ENCODE measurements at places on chromosomes 7 and 10.

DNA sequence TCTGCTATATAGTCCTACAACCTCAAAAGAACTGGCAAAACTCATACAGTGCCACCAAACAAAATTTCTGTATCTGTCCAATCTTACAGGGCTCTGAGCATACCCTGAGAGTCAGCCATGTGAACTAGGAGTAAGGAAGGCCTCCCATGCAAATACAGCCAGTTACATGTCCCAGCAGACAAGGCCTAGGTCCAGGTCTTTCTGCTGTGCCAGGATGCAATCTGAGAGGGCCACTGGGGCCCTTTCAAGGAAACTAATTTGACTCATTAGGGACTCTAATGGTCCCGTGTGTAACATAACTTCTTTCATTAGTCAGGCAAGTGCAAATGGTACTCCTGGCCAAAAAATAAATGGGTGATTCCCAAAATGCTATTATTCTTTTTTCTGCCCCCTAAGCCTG is 17.9 kb upstream of the HIBADH start:
- no peak for DNase-seq

GRCh38 chr10:132461683-132462231 is 64.8 kb downstream of the PWWP2B start:
- DNase-seq, result no peak

DNA sequence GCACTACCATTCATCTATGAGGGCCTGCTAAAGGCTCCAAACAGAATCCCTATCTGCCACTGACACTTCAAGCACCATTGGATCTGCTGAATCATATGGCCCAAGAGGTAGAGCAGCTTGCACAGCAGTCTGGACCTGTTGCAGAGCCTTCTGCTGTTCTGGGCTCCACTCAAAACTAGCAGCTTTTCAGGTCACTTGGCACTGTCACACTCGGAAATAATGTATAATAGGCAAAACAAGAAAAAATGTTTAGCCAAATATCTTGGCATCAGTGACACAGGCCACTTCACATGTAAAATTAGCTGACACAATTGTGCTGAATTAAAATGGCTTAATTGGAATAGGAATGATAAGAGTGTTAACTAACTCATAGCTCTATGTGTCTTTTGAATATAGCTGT is 1182.9 kb upstream of the LRRTM3 start:
- no peak for DNase-seq

DNA sequence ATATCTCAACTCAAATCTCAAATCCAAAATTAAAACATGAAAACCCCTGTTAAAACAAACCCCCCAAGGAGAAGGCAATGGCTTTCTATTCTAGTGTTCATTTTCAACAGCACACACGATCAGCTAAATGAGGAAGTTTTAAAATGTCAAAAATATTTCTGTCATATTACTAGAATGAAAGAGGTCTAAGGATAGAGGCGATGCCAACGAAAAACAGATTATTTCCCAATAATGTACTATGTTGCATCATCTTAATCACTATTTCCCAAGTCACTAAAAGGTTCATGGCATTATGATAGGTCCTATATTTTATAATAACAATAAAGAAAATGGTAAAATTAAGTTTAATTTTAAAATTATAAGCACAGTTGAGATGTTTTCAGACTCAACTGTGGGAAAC is 10.1 kb downstream of the CNOT4 start:
- DNase-seq, result no peak

- no peak for DNase-seq
Measured at GRCh38 chr10:3213208-3213607, 40.6 kb upstream of the PITRM1 start.
